ENCODE measurements at places on chromosomes 11 and 22. TPM values are rescaled to one million over a fixed set of nuclear protein-coding genes. Genes with fewer than 3 reads are reported as not detected.

DNA sequence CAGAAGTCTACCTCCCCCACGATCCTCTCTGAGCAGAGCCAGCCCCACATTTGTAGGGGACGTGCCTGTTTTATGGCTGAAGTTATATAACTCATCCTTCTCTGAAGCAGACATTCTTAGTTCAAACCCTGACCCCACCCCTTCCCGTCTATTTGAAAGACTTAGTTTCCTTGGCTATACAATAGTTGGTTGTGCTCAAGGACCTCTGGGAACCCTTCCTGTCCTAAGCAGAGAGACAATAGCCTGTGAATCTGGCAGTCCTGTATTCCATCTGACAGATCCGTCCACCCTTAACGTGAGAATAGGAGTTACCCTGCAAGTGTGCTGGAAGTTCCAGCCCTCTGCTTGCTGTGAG is 75.2 kb downstream of the MN1 start:
- H3K27ac ChIP-seq, result no peak overlapping the region
- H3K27me3 ChIP-seq, result peaks cover 8% of the 10 kb centered on the region
- no peak for DNase-seq
- H3K36me3 ChIP-seq, result peaks cover 11% of the 10 kb centered on the region
- H3K4me1 ChIP-seq, result peaks cover 28% of the 10 kb centered on the region

DNA sequence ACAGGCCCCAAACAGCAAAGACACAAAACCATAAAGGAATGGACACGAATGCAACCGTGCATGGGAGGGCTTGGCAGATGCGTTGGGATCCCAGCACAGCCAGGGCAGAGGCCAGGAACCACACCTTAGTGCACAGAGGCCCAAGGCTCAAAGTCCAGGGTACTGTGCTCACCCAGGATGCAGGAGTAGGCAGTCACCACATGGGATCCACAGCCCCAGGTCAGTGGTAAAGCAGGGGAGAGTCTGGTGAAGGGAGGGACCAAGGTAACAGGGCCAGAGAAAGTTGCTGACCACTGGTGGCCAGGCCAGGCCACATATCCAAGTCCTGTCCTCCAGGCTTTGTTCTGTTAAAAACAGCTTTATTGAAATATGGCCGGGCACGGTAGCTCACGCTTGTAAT is 6.5 kb upstream of the CERK start:
- H3K4me3 ChIP-seq, result no peak overlapping the region
- peaks cover 9% of the 10 kb centered on the region for H3K4me1 ChIP-seq
- no peak for DNase-seq
- H3K27ac ChIP-seq, result no peak overlapping the region

DNA sequence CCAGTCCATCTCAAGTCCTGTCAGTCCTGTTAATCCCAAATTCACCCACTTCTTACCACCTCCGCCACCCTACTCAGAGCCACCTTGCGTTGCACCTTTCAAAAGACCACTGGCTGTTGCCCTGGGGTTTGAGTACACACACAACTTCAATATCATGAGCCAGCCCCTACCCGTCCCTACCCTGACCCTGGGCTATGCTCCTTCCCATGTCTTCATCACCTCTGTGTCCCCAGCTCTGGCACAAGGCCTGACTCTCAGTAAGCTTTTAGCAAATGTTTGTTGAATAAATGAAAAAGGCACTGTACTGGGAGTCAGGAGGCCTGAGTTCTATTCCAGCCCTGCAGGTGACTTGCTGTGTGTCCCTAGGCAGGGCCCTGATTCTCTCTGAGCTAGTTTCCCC is 26.5 kb downstream of the OTOG start:
- H3K4me3 ChIP-seq, result no peak overlapping the region
- no peaks in the 10 kb centered on the region for H3K36me3 ChIP-seq
- no peak overlapping the region for H3K27ac ChIP-seq
- peaks cover 6% of the 10 kb centered on the region for H3K27me3 ChIP-seq
- no peaks in the 10 kb centered on the region for H3K4me1 ChIP-seq

Gene CARD18
- total RNA-seq, result not detected

Gene C11orf91
- total RNA-seq, result not detected

Gene KCTD14
- 0.97 TPM for total RNA-seq

Gene CLTCL1
- total RNA-seq, result 13.5 TPM

Data from endothelial cell (in vitro differentiated cells).